ENCODE measurements at places on chromosomes 4 and X. TPM values are rescaled to one million over a fixed set of nuclear protein-coding genes. Genes with fewer than 3 reads are reported as not detected.

TTC29 gene
- total RNA-seq, result not detected

- peaks cover 4% of the 10 kb centered on the region for H3K4me1 ChIP-seq
- DNase-seq, result no peak
Observed at GRCh38 chr4:173509036-173510001, 20.7 kb downstream of the HAND2 start.

GRK4 gene
- 2.0 TPM for total RNA-seq

GRCh38 chr4:81498551-81499099, 26.9 kb upstream of the RASGEF1B start:
- H3K27ac ChIP-seq, result no peak overlapping the region
- no peaks in the 10 kb centered on the region for H3K27me3 ChIP-seq
- no peak for DNase-seq
- H3K4me1 ChIP-seq, result no peaks in the 10 kb centered on the region
- no peaks in the 10 kb centered on the region for H3K36me3 ChIP-seq

- H3K4me3 ChIP-seq, result no peak overlapping the region
- DNase-seq, result no peak
- no peaks in the 10 kb centered on the region for H3K36me3 ChIP-seq
- no peak overlapping the region for H3K27ac ChIP-seq
Observed at GRCh38 chr4:156977435-156978160, 6.0 kb upstream of the PDGFC start.

Data from liver (tissue), 10 donors.